ENCODE measurements at places on chromosomes 6 and 20.

- peak; percentile 69 for DNase-seq
Observed at GRCh38 chr6:56863366-56863765, 91.5 kb upstream of the BEND6 start.

GRCh38 chr6:164838068-164838615, 471.3 kb downstream of the C6orf118 start:
- no peak for DNase-seq

DNA sequence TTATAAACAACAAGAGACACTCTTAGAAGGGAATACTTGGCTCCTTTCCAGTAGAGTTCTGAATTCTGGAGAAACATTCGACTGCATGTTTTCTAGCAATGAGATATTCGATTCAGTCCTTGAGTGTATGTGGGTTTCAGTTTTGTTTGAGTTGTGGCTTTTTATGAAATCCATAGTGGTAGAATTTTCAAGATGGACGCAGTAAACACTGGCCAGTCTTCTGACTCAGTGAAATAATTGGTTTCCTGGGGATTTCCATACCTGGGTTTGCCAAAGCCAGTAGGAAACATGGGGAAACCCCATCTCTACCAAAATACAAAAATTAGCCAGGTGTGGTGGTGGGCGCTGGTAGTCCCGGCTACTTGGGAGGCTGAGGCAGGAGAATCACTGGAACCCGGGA, 273.5 kb upstream of the PLCB4 start:
- no peak for DNase-seq

DNA sequence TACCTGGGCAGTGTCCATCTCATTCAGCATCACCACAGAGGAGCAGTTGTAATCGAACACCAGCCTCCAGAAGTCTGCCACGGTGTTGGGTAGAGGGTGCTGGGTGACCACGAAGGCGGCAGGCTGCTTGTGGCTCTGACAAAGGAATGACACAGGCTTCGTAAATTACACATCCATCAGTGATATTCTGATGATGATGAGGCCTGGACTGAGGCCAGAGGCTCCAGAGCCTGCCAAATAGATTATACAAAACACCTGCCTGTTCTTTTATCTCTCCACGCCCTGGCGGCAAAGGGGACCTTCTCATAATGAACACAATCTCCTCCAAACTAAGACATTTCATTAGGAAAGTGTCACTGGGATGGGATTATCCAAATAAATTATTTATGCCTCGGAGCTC, 480.2 kb upstream of the CHD6 start:
- no peak for DNase-seq

DNA sequence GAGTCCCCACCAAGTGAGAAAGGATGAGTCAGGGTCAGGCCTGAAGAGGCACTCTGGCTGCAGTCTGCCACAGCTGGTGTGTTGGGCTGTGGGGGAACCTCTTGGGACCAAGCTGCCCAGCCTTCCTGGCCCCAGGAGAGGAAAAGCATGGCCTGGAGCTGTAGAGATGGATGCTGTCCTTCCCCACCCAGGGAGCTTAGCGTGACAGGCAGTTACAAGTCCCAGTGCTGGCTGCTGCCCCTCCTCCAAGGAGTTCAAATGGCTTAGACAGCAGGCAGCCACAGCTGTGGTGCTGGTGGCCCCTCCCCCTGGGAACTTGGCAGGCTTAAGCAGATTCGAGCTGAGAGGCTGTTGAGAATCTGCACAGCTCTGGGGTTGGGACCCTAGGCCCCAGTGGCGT, 253.2 kb downstream of the PLCB1 start:
- DNase-seq, result no peak

All from RKO (cell line).